ENCODE measurements at places on chromosomes 2 and 18. TPM values are rescaled to one million over a fixed set of nuclear protein-coding genes. Genes with fewer than 3 reads are reported as not detected.

The KDM3A gene
- 30.1 TPM for total RNA-seq

The RFX8 gene
- total RNA-seq = not detected

The DNAJC5G gene
- total RNA-seq = not detected

The CCDC121 gene
- 1.2 TPM for total RNA-seq

The FIGN gene
- total RNA-seq = 1.6 TPM

The LRRC30 gene
- total RNA-seq = not detected

The GTF3C2 gene
- 26.0 TPM for total RNA-seq

The ZNF521 gene
- total RNA-seq = 0.07 TPM

The AMMECR1L gene
- 44.4 TPM for total RNA-seq

The ACMSD gene
- not detected for total RNA-seq

The TXNDC9 gene
- 65.2 TPM for total RNA-seq

The ATP6V1B1 gene
- 0.21 TPM for total RNA-seq

The FLACC1 gene
- 0.34 TPM for total RNA-seq

The COX7A2L gene
- total RNA-seq = 157 TPM

The DES gene
- total RNA-seq = not detected

The MAP3K19 gene
- not detected for total RNA-seq

The UGT1A6 gene
- total RNA-seq = 5.5 TPM

The GATA6 gene
- 1.7 TPM for total RNA-seq

The HOXD8 gene
- not detected for total RNA-seq

The ZSWIM2 gene
- total RNA-seq = not detected

The ACADL gene
- 1.00 TPM for total RNA-seq

The ST6GAL2 gene
- under 0.01 TPM for total RNA-seq

The COL4A3 gene
- not detected for total RNA-seq

The STEAP3 gene
- 68.3 TPM for total RNA-seq

The LRP1B gene
- under 0.01 TPM for total RNA-seq

The ALPG gene
- not detected for total RNA-seq

The TEKT4 gene
- total RNA-seq = not detected

The SGPP2 gene
- 13.0 TPM for total RNA-seq
